ENCODE measurements at places on chromosomes 7 and 10. TPM values are rescaled to one million over a fixed set of nuclear protein-coding genes. Genes with fewer than 3 reads are reported as not detected.

ASZ1 gene
- not detected for polyA plus RNA-seq

- DNase-seq: no peak
Observed at GRCh38 chr7:30255064-30255769, 29.2 kb upstream of the ZNRF2 start.

KLLN gene
- 1.1 TPM for polyA plus RNA-seq

DNA sequence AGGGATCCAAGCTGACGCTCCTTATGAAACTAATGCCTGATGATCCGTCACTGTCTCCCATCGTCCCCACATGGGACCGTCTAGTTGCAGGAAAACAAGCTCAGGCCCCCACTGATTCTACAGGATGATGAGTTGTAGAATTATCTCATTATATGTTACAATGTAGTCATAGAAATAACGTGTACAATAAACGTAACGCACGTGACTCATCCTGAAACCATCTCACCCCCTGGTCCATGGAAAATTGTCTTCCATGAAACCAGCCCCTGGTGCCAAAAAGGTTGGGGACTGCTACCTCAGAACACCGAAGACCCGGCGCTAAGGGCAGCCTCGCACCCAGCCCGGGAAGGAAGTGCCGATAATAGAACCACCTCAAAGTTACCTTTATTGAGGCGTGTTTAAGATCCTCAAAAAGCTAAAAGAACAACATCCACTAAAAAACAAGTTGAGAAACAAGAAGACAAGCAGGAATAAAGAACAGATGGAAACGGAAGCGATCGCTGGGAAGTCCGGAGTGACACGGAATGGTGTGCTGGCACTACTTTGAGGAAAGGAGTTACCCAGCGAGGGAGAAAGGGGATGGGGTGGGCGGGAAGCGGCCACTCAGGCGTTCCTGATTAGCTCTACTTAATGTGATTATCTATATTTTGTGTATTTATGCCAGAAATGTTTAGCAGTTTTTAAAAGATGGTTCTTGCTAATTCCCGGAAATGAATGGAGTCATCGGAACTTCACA lies 50.1 kb upstream of the PRKAR1B start:
- DNase-seq: no peak

OR2A1 gene
- 0.29 TPM for polyA plus RNA-seq

GRCh38 chr10:93482145-93482834 lies at the start of gene MYOF:
MYOF (minus strand) TSS chr10:93482334; CDS start chr10:93482194, 140 bp downstream.
- no peak for DNase-seq

- no peak for DNase-seq
Observed at GRCh38 chr10:63525021-63525420, 3.8 kb downstream of the REEP3 start.

DNA sequence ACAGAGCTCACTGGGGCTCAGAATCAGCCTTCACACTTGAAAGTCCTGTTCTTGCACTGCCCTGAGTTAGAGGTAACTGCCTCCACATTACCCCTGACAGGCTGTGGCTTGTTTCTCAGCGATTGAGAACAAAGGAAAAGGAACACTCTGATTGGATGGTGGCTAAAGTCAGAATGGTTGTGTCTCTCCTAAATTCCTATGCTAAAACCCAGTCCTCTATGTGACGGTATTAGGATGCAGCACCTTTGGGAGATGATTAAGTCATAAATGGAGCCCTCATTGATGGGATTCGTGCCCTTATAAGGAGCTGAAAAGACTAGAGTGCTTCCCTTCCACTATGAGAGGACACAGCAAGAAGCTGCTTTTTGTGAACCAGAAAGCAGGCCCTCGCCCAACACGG lies 38.9 kb upstream of the DGKI start:
- no peak for DNase-seq
